ENCODE measurements at places on chromosomes 5 and 9.
A peak's percentile ranks its signal among the peaks of the same experiment; 100 is the strongest.

DNA sequence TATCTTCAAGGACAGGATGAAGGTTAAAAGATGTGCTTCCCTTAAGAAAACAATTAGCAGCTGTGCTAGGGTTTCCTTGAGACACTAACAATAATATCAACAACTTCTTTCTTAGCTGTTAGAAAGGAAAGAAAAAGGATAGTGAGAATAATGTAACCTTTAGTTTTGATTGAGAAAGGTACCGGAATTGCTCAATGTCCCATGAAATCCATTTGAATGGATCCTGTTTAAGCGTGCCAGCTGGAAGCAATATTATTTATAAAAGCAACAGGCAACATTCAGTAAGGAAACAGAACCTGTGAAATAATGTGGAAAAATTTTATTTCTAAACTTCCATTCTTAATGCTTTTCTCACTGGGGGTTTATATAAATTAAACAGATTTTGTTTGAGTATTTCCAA lies 120.9 kb downstream of the CCDC192 start:
- DNase-seq = no peak

DNA sequence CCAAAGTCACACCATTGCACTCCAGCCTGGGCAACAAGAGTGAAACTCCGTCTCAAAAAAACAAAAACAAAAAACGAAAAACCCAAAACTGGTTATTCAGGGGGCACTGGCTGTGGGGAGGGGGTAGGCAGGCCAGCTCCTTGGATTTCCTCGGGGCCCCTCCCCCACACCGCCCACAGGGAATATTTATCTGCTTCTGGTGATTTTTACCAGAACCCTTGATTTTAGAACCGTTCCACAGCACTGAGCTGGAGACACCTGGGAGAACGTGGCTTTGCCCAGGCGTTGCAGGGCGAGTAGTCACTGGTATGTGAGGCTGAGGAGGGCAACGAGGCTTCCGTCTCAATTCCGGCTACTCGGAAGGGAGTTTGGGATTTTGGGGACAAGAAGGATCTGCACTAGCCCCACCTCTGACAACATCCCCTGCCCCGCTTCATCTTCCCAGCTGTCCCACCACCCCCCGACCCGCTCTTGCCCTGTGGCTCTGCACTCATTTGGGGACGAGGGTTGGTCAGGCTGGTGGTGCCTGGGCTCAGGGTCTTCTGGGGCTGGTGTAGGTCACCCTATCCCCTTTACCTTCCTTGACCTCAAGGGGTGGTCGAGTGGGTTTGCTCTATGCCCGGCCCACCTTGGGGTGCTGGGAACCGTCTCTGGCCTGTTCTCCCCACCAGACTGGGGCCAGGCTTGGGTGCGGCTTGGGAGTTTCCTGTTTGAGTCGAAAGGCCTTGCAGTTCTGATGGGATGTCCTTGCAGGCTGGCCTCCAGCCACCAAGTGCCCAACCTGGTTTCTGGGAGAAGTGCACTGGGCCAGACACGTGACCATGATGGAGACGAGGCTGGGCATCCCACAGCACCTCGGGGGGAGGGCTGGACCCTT lies 3.5 kb downstream of the AHRR start:
- no peak for DNase-seq

DNA sequence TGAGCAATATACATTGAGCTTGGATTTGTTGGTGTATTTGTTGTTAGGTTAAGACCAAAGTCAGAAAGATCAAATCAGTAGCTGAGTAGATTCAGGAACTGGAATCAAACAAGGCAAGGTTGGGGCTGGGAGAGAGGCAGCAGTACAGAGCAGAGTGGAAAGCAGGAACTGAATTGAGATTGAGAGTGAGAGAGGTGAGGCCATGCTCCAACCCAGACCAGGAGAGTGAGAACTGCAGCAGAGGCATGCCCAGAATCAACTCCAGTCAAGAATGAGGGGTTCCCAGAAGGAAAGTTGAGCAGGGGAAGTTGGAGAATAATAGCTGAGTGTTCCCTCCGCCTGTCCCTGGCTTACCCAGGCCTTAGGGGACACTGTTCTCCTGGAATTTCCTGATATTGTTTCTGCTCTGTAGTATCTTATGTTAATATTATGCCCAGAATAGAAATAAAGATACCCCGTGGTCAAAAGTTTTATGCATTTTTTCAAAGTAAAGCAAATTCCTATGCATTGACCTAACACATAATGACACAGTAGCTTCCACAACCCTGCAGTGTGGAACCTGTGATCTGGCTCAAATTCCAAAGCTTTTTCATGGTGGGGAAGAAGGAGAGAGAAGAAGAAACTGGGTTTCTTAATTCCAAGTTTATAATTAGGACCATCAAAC lies 82.7 kb downstream of the SV2C start:
- DNase-seq = no peak

DNA sequence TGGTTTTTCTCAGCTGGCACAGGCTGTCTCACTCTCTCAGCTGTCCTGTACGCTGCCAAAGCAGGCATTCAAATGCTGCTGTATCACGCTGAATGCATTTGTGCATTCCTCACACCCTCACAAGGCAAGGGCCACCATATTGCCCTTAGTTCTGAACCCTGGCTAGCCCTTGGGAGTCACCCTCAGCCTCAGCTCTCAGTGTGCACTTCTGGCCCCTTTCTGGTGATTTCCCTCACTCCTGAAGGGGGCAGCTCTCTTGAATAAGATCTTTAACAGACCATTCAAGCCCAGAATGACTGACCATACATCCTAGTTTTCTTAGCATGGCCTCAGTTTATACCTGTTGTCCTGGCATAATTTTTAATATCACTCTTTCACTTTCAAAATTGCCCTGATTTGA lies 84.3 kb downstream of the HTR1A start:
- DNase-seq = no peak

GRCh38 chr9:34413231-34413852 lies 36.6 kb upstream of the MYORG start:
- DNase-seq = peak; percentile 34

GRCh38 chr5:179889885-179890284 lies 17.8 kb downstream of the TBC1D9B start:
- DNase-seq = no peak

GRCh38 chr5:54883374-54884194 lies 101.8 kb downstream of the ESM1 start:
- DNase-seq = peak; percentile 19

- DNase-seq = no peak
Measured at GRCh38 chr5:11153670-11154382, 392.8 kb upstream of the DAP start.

DNA sequence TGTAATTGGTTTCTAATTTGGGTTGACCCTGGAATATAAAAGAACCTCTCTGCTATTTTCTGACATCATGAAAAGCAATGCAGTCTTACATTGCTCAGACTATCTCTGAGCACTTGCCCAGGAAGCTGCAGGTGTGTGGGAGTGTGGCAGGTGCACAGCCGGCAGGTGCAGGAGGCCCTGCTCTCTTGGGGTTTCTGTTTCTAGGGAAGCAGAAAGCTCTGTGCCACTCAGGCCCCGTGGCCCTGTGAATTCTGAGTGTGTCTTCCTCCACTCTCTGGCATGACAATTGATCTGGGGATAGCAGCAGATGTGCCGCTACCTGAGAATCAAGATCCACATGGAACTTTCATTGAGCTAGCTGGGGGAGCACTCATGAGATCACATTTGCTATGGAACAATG lies 45.7 kb upstream of the IRX2 start:
- no peak for DNase-seq

DNA sequence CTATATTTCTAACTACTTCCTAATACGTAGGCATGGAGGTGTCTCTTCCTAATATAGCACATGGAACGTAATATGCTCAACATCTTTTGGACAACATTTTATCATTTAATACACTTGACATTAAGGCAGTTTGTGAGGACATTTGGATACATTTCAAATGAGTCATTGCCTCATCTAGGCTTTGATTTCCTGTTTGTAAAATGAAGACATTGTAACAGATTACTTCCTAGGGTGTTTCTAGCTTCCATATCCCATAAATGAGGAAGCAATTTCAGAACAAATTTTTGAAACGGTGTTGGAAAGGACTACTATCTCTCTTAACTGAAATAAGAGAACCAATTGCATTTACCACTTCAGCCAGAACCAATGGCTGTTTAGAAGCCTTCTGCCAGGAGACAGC lies 38.7 kb downstream of the SLC28A3 start:
- peak; percentile 33 for DNase-seq

DNA sequence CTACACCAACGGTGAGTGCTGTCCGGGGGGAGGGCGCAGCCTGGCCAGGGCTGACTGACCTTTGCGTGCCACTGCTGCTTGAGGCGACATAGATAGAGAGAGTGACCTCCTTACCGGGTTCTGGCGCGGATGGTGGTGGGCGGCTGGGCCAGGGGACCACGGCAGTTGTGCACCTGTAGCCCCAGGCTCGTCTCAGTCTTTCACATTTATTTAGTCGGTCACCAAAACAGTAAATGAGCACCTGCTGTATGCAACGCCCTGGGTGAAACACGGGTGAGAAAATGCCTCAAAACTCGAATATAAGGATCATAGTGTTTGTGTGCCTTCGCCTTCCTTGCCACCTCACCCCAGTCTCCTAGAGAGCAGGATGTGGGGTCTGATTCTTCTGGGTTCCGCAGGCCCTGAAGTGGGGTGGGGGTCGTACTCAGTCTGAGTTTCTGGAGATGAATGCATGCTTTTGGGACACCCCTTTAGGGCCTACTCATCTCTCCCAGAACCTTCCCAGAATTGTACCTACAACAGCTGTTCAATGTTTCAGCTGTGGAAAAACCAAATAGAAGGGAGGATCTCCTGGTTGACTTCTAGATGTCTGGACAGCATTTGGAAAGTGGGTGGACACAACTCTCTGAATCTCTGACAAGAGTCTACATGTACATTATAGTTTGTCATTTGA lies 714 bp downstream of the SEC24A start:
- peak; percentile 19 for DNase-seq

DNA sequence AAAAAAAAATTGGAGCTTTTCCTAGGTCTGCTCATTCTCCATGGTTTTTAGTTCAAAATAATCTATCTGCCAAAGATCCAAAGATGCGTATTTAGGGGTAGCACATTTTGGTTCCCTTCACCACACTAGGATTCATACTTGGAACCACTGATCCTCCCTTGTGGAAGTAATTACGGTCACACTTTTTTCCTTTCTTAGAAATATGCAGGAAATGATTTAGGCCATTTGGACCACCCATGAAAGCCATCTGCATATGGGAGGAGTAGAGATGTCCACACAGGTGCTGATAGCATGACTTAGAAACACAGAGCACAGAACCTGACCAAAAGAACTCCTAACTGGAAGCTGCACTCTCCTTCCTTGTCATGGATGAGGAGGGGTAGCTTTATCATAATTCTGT lies 105.9 kb upstream of the RAI14 start:
- DNase-seq = no peak

GRCh38 chr9:77011973-77012821 lies 7.3 kb upstream of the FOXB2 start:
- peak; percentile 69 for DNase-seq

DNA sequence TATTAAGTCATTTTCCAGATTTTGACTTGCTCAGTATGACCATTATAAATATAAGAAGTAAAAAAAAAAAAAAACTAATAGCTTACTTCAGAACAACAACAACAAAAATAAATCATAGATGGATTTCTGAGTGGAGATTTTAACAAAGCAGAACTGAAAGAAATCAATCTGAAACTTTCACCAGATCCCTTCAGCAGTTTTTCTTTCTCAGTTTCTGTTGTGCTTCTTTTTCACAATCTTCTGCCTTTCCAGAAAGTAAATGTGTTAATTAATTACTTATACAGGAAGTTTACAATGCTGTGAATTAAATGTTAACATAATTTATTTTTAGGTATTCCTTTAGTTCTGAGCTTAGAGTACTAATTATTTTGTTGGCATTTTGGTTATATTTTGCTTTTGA lies 73.5 kb downstream of the CHSY3 start:
- DNase-seq = no peak

DNA sequence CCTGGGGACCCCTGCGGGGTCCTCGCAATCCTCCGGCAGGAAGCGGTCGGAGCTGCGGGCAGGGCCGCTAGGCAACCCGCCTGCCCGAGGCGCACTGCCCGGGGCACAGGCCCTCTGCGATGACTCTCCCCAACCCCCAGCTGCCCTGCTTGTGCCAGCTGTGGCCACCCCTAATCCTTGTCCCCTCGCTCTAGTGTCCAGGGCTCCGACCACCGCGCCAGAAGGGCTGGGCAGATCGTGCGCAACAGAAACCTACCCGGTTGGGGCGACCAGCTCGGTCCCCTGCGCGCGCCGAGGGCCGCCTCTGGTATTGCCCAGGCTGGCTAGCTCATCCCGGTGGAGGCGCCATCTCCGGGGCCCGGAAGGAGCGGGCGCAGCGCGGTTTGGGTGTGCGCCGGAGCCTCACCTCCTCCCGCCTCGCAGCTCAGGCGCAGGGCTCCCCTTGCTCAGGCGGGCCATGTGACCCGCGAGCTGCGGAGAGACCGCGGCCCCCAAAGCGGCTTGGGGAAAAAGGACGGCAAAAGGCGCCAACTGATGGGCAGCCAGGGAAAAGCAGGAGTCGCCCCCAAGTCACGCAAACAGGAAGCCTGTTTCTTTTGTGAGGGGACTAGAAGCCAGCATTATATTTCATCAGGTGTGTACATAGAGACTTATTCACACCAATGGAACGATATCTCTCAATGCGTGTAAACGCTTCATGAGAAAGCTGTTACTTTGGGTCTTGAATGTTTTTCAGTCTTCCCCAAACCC lies 46.8 kb upstream of the RNF20 start:
- no peak for DNase-seq

DNA sequence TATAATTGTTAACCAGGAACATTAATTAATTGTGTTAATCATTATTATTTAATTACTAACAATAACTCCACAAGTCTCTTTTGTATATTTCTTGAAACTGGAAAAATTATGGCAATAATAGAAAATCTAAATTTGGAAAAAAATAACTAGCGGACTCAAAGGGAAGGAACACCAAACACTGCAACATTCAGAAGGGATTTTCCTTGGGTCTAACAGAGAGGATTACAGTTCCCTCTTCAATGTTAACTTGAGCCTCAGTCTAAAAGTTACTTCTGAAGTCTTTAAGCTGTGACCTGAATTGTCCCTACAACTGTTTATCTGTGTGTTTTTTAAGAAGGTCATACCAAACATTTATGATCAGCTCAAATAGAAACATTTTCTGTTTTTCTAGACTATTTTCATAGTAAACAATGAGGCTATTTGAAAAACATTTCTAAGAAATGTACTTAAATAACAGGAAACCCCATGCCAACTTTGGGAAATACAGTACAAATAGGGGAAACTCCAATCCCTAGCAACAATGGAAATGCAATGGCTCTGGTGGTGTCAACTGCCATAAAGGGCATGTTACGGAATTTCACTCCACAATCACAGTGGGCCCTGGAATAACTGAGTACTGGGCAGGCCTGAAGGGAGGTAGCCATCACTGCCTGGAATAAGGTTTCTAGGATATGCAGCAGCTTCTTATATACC lies 61.2 kb downstream of the MCTP1 start:
- peak; percentile 54 for DNase-seq

GRCh38 chr5:15579193-15579990 lies 79.4 kb downstream of the FBXL7 start:
- no peak for DNase-seq

- no peak for DNase-seq
Measured at GRCh38 chr5:83220331-83220730, 143.0 kb downstream of the XRCC4 start.

GRCh38 chr5:74257645-74258313 lies 382.7 kb downstream of the ENC1 start:
- peak; percentile 38 for DNase-seq

All from suppressor macrophage treated with lipopolysaccharide for 4 hours (primary cell).